DMS79 treated with DMSO at 0.1 percent for 48 hours (cell line): ENCODE measurements at places on chromosomes 3 and 15.
A peak's percentile ranks its signal among the peaks of the same experiment; 100 is the strongest.

DNA sequence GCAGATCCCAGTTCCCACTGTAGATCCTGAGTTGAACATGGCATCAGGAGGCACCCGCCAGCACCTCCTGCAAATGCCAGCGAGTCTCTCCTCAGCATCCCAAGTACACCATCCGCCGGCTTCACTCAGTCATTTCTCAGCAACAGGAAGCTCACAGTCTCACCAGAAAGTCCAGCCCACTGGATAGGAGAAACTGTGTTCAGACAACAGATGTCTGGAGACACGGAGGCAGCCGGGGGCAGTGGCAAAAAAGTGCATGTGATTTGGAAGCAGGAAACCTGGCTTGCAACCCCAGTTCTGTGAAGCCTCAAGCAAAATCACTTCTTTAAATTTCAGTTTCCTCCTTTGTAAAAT, 68.7 kb downstream of the SRGAP3 start:
- no peak for DNase-seq

DNA sequence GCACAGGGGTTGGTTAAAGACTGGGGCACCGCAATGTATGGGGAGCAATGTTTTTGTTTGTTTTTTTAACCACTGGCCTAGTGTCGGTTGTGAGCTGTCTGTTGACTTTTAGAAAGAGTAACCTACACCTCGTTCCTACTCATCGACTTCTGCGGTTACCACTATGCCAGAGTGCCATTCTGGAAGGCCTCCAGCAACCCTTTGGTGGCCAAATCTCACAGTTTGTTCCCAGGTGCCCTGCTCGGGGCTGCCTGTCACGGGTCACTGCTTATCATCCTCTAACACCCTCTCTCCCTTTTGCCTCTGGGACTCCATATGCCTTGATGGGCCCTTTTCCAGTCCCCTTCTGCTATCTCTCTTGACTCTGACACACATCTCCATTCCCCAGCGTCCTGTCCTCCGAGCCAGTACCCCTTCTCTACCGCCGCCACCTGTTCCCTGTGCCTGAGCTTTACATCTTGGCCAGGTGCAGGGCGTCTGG, 290.4 kb upstream of the C2CD4B start:
- peak; percentile 60 for DNase-seq

DNA sequence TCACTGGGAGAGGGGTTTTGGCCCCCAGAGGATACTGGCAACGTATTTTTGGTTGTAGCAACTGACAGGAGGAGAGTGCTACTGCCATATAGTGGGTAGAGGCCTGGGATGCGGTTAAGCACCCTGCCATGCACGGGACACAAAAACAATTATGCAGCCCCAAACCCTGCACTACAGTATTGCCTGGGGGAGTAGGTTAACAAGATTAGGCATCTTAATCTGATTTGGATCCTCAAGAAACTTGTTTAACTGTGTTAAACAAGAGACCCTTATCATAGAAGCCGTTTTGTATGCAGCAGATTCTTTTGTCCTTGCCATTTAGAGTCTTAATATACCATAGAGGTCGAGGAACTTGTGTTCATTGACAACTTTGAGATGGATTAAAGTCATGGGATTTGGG, 3.4 kb downstream of the PHLDB2 start:
- no peak for DNase-seq

DNA sequence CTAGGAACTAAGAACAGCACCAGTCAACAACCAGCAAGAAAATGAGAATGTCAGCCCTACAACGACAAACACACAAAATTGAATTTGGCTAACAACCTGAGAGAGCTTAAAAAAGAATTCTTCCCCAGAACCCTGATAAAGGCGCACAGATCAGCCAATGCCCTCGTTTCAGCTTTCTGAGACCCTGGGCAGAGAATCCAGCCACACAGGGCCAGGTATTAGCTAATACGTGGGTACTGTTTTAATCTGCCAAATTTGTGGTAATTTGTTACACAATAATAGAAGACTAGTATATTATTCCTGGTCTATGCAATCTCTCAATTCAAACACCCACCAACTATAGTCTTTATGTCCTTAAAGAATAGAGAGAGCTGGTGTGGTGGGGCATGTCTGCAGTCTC, 291.6 kb upstream of the GADL1 start:
- DNase-seq: no peak

DNA sequence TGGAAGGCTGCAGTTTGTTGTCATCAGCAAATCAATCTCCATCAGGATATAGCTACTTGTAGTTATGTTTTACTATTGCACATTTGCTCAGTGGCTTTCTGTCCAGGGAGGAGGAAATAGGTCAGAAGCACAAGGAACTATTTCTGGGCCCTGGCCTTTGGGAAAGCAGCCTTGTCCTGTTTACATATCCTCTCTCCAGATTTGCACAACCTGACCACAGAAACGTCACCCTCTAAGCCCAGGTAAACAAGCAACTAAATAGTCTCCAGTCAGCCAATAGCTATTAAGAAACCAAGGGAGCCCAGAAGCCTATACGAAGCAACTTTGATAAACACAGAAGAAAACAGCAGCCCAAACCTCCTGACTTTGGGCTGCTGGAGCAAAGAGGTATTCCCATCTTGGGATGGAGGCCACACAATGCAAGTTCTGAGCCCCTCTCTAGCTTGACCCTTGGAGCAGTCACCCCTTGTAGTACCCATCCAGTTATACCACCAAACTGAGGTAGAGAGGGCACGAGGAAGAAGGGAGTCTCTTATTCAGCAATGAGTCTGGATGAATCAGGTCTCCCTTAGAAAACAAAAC, 2.3 kb upstream of the FEM1B start:
- no peak for DNase-seq

GRCh38 chr3:126926684-126927400, 56.1 kb upstream of the PLXNA1 start:
- DNase-seq: no peak

- DNase-seq: peak; percentile 21
Measured at GRCh38 chr3:100169201-100169920, 55.1 kb upstream of the FILIP1L start.

GRCh38 chr3:104941785-104942184, 424.9 kb upstream of the ALCAM start:
- DNase-seq: peak; percentile 90

- DNase-seq: no peak
Measured at GRCh38 chr15:85475711-85476110, 95.3 kb downstream of the AKAP13 start.

- no peak for DNase-seq
Measured at GRCh38 chr15:51180011-51180410, 85.3 kb upstream of the TNFAIP8L3 start.

- peak; percentile 1 for DNase-seq
Measured at GRCh38 chr3:73255609-73256029, 194.2 kb downstream of the EBLN2 start.

DNA sequence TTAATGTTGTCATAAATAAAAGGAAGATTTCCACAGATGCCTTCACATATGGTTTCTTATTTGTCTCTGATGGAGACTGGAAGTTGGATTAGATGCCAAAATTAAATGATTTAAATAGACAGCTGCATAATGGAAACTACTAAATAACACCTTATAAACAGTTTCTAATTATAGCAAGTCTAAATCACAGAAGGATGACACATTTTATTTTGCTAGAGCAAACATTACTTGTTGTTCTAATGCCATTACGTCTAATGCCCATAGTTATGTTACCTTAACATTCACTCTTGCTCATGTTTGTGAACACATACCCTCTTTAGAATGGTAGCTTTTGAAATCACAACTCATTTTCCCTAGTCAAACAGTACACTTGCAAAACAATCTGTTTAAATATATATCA, 92.8 kb downstream of the ZIC4 start:
- DNase-seq: no peak

DNA sequence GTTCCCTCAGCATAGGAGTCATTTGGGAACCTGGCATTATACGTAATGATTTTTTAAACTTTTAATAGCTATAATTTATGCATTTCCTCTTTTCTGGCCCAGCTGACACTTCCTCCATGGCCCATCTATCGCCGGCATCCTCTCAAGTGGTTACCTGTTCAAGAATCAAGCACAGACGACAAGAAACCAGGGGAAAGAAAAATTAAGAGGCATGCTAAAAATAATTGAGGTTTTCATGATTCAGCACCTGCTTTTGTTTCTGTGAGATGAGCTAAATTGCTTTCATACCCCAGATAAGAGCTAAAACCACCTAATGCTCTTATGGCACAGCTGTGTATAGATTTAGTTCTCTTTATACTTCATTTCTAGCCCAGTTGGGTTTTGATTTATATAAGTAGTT, 1.7 kb downstream of the SPCS1 start:
- DNase-seq: no peak

DNA sequence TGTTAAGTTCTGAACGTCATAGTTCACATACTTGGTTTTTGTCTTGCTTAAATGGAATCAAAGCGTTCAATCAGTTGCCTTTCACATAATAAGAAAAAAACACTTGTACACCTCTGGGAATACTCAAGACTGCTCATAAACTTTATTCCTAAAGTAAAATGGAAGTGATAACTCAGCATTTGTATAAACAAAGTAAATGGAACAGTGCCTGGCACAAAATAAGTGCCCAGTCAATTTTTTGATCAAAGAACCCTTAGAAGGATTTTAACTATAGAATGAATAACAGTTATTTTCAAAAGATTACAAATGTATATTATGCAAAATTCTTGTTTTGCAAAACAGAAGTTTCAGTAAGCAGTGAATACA, 1.3 kb downstream of the RAB5A start:
- no peak for DNase-seq

DNA sequence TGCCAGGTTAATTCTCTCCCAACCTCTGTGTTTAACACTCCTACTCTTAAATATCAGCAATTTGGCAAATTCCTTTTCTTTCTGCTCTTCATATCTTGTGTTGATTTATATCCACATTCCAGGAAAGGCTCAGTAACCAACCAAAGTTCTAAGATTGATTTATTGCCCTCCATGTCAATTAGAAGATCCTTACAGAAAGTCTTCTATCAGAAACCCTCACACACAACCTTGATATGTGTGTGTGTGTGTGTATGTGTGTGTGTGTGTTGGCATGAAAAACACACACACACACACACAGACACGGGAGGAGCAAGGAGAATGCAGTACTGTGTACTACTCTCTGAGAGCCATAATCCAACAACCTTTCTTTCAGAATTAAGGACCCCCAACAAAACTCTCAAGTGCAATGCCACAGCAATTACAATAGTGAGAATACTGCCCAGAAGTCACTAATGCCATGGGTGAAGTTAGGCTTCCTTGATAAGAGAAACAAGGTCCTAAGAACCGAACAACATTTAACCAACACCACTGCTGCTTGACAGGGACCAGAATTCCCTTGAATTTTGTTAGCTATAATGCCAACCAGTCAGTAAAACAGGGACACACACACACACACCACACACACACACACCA, 1.1 kb downstream of the LSAMP start:
- no peak for DNase-seq

GRCh38 chr3:30199096-30199759, 407.2 kb upstream of the TGFBR2 start:
- peak; percentile 15 for DNase-seq

DNA sequence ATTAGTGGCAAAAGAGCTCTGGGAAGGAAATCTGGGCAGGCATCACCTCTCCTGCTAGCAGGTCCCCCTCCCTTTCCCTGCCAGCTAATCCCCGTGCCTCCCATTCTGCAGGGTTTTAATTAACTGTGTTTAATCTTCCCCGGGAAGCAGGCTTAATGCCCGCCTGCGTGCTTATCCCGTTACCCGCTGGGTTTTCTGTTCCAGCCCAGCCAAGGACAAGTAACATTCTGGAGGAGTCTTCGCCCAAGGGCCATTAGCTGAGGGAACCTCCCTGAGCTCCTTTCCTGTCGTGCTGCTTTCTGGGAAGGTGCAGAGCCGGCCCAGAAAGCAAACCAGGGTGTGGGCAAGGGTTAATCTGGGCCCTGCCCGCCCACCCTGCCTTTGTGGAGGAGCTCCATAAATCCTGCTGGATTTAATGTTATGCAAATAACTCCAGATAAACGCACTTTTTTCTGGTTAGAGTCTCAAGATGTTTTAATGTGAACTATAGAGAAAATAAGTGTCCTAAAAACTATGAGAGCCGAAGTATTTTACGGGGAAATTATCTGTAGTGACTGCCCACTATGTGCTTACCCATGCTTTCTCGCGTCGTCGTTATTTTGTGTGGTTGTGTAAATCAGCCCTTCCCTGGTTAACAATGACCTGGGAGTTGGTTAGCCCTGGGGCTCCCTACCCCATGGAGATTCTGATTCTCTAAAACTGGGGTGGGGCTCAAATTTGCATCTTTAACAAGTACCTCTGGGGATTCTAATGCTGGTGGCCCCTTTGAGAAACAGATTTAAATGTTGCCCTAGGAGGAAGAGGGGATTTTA, 25.9 kb downstream of the TRIM71 start:
- DNase-seq: no peak

DNA sequence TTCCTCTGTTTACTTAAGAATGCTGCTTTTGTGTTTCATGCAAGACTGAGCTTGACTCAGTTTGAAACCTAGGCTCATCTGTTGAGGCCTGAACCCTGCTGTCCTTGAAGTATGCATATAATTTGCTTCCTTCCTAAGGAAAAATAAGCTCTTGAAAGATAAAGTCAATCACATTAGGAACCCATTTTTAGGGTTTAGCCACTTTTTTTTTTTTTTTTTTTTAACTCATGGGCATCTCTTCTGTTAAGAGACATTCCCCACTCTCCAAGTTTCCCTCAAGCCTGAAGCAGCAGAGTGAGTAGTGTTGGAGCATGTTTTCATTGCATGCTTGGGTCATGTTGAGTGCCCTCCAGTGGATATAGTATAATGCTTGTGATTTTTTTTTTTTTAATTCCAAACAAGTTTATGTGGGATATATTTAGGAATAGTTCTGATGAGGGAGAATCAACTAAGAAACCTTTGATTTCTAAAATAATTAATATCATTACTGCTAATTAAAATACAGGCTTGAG, 3.6 kb downstream of the CTNNB1 start:
- peak; percentile 24 for DNase-seq
